ENCODE measurements at places on chromosomes 6 and 20. TPM values are rescaled to one million over a fixed set of nuclear protein-coding genes. Genes with fewer than 3 reads are reported as not detected.

BMP5 gene
- 127 TPM for polyA plus RNA-seq

CNKSR3 gene
- polyA plus RNA-seq = 4.7 TPM

SLC9A8 gene
- polyA plus RNA-seq = 3.9 TPM

TOX2 gene
- polyA plus RNA-seq = 0.32 TPM

ARMH2 gene
- polyA plus RNA-seq = not detected

RCAN2 gene
- 55.6 TPM for polyA plus RNA-seq

CFAP206 gene
- not detected for polyA plus RNA-seq

TUBB gene
- polyA plus RNA-seq = 662 TPM

BCAS1 gene
- polyA plus RNA-seq = 0.27 TPM

HLA-DPB1 gene
- 11.1 TPM for polyA plus RNA-seq

MUC22 gene
- not detected for polyA plus RNA-seq

MAP3K5 gene
- 3.3 TPM for polyA plus RNA-seq

NRSN1 gene
- polyA plus RNA-seq = not detected

PTGIS gene
- polyA plus RNA-seq = 6.1 TPM

KLC4 gene
- 60.5 TPM for polyA plus RNA-seq

ZC2HC1B gene
- polyA plus RNA-seq = not detected

BMP2 gene
- polyA plus RNA-seq = 289 TPM

All from cardiac muscle cell (in vitro differentiated cells and primary cell).